ENCODE measurements at places on chromosomes 2 and 18.

GRCh38 chr18:36693931-36694620, 134.7 kb downstream of the TPGS2 start:
- peak; percentile 44 for DNase-seq

DNA sequence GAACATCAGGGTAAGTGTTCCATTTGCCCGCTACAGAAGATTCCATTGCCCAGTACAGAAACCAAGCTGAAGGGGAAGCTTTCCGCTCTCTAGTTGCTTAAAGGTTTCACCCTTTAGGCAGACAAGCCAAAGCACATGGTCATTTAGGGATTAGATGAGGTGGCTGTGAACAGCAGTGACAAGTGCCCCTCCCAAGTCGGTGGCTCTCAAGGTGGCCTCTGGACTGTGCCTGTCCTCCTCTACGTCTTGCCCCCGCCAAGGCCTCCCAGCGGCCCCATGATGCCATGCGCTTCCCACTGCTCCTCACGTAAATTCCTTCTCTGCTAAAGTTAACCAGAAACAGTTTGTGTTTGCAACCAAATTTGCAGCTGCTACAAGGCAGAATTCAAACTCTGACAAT, 24.2 kb upstream of the PTPN4 start:
- DNase-seq = no peak

DNA sequence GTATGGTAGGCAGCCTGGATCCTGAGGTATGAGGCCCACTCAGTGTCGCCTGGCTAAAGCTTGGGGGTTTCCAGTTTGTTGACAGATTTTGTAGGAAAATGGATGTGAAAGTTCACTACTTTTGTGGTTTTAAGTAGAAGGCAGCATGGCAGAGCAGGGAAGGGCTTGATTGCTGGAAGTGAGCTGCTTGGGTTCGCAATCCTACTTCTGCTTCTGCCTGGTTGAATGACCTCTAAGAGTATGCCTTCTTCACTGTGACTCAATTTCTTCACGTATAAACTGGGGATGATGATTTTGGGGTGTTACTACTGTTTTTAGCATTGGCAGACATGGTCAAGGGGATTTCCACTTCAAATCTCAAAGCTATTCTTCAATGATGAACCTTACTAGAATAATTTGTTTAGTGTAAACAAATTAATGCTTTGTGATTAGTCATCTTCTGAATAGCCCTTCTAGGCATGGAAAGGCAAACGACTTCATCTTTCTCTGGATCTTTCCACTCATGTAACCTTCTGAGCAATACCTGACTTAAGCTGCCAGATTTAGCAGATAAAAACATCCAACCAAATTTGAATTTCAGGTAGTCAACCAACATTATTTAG, 13.2 kb downstream of the BMP10 start:
- DNase-seq = no peak

GRCh38 chr2:230419181-230419580, 3.2 kb downstream of the SP100 start:
- DNase-seq = no peak

DNA sequence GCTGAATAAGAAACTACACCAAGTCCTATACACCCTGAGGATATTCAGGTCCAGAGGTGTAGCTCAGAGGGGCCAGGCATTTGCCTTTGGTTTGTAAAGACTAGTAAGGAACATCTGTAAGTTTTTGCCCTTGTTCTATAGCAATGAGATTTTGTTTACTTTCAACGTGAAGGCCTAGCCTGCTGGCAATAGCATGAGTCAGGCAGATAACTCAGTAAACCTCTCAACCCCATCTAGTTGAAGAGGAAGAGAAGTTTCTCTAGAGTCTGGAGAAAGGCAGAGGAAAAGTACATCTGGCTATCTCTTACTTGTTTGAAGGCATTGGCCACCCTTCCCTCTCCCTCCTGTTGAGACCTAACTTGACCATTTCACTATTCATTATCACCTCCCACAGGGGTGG, 70.3 kb upstream of the ZNF521 start:
- DNase-seq = peak; percentile 6

DNA sequence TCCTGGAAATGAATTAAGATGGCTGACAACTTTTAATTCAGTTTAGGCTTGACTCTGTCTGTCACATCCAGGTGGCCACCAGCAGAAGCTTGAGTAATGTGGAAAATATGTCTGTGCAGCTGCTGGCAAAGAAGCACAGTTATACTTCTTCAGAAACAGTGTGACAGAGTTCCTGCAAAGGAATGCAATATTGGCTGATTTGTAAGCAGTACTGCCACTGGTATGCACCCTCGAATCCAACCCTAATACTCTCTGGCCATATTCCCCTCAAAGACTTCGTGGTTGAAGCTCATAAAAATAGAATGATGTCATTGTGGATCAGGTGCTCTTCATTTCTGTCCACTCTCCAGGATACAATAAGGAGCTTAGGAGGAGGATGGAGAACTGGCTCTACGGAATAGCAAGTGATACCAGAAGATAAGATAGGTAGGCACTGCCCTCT, 86.2 kb downstream of the METTL8 start:
- DNase-seq = peak; percentile 83

DNA sequence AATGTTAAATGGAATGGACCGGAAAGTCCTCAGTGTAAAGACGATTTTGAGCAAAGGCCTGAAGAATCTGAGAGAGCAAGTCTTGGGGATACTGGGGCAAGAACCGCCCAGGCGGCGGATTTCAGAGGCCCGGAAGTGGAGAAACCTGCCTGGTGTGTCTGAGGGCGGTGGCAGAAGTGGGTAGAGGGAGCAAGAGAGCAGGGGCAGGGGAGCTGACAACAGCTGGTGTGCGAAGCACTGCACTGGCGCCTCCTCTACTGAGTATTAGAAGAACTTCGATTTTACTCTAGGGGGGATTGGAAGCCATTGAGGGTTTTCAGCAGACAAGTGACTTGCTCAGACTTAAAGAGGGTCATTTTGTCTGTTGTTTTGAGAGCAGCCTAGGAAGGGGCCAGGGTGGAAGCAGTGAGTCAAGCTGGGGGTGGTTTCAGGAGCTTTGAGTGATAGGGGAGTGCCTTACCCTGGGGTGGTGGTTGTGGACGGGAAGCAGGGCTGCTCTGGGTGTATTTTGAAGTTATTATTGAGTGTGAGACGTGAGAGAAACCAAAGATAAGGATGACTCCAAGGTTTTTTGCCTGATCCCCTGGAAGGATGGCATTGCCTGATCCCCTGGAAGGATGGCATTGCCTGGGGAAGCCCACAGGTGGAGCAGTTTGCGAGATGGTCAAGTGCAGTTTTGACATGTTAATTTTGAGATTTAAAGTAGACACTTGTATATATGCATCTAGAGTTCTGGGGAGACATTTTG, 52.5 kb downstream of the ZNF236 start:
- no peak for DNase-seq

DNA sequence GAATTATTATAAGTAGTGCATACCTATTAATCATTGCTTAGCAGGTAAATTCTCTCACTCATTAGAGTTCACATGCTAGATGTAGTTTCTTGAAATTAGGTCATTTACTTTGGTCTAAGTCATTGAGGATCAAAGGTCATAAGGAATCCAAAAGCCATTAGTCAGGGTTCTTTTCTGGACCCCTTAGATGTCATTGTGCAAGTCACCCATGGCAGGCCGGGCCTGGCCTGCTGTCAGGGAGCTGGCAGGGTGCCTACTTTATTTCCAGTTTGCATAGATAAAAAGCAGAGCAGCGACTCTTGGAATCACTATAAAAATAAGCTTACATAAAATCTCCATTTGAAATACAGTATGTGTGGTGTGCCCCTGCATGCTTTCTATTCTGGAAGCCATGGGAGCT, 91.3 kb downstream of the MEIS1 start:
- DNase-seq = no peak

- no peak for DNase-seq
These were observed 30.7 kb downstream of the METTL4 start for GRCh38 chr18:2540575-2540974.

- DNase-seq = no peak
These were observed 146.8 kb upstream of the HS6ST1 start for GRCh38 chr2:128465246-128466170.

DNA sequence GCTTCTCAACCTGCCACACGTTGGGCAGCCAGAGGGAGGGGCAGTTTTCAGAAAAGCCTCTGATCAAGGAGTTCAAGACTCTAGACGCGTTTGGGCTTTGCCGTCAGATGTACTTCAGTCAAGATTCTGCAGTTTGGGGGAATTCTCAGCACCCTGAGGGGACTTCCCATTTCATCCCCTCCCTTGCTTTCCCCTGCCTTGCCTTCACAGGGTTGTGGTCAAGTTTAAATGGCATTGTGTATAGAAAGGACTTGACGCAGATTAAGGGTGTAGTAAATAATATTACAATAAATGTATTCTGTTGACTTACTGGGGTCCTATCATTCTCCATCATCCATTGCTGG, 198.3 kb upstream of the NABP1 start:
- DNase-seq = no peak

DNA sequence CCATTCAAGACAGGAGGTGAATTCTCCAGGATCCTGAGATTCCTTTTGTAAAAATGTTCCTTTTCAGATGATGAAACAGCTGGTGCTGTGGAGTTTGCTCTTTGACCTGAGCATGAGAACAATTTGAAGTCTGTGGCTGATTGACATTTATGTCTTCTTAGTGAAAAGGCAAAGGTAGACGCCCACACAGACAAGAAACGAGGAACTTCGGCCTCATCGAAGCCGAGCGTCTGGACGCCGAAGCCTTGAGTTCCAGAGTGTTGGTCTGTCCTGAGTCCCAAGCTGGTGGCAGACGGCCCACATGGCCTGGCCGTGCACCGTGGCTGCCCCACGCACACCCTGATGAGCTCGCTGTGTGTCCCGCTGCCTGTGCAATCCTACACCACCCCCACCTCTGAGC, 20.7 kb upstream of the SNTG2 start:
- DNase-seq = no peak

DNA sequence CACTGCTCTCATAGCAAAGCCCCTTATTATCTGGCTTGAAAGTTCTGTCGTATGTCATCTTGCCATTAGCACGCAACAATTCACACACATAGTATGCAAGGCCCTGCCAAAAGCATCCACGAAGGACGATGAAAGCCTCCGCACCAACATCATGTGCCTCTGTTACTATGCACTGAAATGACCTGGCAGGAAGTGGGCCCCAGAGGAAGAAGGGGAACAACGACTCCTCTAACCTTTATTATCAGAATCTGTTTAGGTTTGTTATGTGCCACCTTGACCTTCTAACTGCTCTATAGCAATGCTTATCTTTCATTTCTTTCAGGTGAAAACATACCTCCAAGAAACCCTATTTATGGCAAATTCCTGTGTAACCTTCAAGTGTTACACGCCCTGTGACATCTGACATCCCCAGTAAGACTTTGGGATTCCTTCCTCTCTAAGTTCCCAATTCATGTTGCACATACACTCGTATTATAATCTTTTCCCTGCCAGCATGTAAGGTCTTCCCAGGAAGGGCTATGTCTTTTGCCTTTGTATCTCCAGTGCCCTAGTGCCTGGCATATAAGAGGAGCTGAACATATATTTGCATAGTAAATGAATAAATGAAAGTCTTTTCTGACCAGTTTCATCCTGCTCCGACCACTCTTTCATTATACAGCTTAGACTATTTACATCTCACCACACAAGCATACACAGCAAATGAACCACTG, 7.0 kb upstream of the NDUFV2 start:
- peak; percentile 37 for DNase-seq

Data from AG04450 (cell line).